ENCODE measurements at places on chromosomes 3 and 15.

- DNase-seq, result no peak
These were observed 87.3 kb downstream of the TFG start for GRCh38 chr3:100796556-100796955.

GRCh38 chr15:76285241-76285825 is 25.9 kb downstream of the ETFA start:
- no peak for DNase-seq

DNA sequence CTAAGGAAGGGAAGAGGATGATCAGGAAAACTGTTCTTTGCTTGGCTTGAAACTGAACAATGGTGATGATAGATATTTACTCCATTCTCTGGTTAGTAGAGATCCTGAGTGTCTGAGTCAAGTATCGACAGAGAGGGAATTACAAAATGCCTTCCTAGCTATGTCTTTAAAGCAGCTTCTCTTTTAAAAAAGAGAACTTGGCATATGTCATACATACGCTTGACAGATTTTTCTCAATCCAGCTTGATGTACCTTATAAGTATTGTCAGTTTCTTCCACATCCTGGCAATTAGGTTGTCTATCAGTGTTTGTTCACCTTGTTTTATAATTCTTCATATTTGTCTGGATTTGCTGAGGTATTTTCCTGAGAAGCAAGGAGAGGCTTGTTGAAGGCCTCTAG is 5.0 kb upstream of the EPHB1 start:
- DNase-seq, result no peak

GRCh38 chr15:68620721-68621527 is 42.1 kb downstream of the CORO2B start:
- no peak for DNase-seq

GRCh38 chr3:87468938-87469337 is 192.6 kb upstream of the POU1F1 start:
- no peak for DNase-seq

- no peak for DNase-seq
These were observed 66.5 kb upstream of the SKOR1 start for GRCh38 chr15:67758619-67759300.

DNA sequence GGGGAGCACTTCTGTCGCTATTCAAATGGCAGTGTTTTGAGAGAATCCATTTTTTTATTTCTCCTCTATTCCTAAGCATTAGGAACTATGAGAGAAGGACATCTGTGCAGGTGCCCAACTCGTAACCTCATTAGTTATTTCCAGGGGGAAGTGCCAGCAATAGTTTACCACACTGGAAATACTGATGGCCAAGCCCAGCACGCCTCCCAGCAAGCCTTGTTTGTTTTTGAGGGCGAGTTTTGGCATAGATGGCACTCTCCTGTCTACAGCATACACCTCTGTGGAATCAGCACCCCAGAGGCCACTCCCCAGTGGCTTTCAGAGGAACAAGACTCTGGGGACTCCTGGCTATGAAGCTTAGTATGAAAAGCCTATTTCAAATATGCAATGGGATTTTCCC is 36.6 kb downstream of the FAN1 start:
- DNase-seq, result no peak

GRCh38 chr3:175432376-175433025 is 573.4 kb downstream of the NAALADL2 start:
- DNase-seq, result no peak

GRCh38 chr3:183490211-183490601 is 61.8 kb upstream of the MCF2L2 start:
- DNase-seq, result no peak

- DNase-seq, result no peak
These were observed 201.8 kb upstream of the TPM1 start for GRCh38 chr15:62840526-62841268.

GRCh38 chr3:184765047-184765729 is 46.8 kb upstream of the VPS8 start:
- DNase-seq, result no peak

- no peak for DNase-seq
These were observed 43.1 kb upstream of the HES1 start for GRCh38 chr3:194092881-194093301.

DNA sequence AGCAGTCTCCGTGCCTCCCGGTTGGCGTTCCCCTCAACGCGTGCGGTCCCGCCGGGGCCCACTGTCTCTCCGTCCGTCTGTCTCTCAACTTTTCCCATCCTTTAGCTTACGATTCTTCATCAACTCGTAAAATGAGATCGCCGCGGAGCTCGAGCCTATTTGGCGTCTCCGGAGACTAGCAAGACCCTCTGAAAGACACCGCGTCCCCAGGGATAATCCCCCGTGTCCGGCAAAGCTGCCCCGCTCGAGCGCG is 3.4 kb downstream of the GATA2 start:
- no peak for DNase-seq

- no peak for DNase-seq
These were observed 383.0 kb downstream of the ZBTB20 start for GRCh38 chr3:114764056-114764492.

DNA sequence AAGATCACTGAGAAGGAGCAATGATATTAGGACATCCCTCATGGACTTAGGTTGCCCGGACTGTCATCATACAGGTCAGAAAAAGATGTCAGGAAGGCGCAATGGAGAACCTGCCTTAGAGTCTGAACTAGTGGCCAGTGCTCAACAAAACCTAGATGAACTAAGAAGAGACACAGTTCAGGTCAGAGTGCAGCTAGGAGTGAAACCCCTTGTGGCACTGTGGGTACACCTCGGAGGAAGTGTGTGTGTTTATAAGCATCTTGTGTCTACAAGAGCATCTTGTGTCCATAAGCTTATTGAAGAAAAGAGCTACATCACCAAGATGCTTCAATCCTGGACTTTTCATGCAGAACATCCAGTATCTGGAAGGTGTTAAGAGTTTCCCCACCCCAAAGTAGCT is 315.7 kb downstream of the MAGI1 start:
- no peak for DNase-seq

DNA sequence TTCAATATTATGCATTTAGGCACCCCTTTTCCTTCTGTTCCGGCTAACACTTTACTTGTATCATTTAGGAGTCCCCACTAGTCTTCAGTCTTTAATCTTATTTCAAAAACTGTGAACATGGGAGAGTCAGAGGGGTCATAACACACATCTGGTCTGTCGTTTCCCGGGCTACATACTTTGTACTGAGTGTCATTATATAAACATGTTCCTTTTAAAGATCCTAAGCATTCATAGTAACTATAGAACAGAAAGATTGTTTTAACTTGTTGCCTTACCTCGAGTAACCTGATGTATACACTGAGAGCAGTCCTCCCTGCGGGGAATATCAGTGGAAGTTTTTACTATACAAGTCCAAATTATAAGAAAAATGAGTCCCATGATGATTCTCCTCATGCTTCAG is 78.2 kb upstream of the VEPH1 start:
- no peak for DNase-seq

DNA sequence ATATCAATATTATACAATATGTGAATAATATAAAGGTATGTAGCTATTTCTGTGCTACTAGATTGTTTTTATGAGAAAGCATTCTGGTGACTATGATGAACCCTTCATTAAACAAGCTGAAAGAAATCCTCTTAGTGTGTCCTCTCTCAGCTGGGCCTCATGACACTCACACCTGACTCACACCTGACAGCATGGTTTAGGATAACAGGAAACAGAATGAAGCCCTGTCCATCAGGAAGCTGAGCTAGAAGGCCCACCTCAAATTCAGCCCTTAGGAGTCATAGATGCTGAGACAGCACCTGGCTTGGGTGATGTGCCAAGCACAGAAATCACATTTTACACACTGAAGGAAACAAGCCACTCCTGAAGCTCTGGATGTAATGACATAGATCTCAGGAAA is 30.8 kb downstream of the CHCHD4 start:
- DNase-seq, result no peak

GRCh38 chr3:188220097-188220788 is 66.3 kb downstream of the LPP start:
- no peak for DNase-seq

GRCh38 chr15:35182841-35183479 is 97.9 kb upstream of the NANOGP8 start:
- DNase-seq, result no peak

DNA sequence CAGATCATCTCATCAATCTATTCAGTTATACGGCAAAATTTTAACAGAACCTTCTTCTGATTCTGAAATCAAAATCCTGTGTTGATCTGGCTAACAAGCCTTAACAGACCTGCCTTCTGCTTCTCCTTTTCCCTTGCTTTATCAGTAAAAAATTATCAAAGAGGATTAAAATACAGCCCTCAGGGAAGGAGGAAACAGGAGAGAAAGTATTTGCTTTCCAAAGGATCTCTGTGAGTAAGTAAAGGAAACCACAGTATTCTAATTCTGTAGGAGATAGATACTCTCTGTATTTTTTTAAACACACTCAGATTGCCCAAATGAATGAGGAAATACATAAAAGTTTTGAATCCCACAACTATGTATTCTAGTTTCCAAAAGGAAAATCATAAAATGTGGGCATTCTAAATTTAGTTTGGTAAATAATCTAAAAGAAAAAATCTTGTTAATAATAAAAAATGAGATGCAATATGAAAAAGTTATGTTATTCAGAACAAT is 221.8 kb downstream of the ZIC1 start:
- no peak for DNase-seq
